Activated CD4-positive, alpha-beta T cell treated with anti-CD3 and anti-CD28 coated beads, Interleukin-2, Interleukin-6, amounts not matched to agents 100 ng/mL and 50 ng/mL, durations not matched to agents 16 hours and 8 hours (primary cell): ENCODE measurements at places on chromosomes 1 and 21.

GRCh38 chr1:98988904-98989555, 15.6 kb downstream of the PLPPR5 start:
- no peak for DNase-seq

GRCh38 chr1:41743366-41743765, 175.4 kb downstream of the HIVEP3 start:
- no peak for DNase-seq

DNA sequence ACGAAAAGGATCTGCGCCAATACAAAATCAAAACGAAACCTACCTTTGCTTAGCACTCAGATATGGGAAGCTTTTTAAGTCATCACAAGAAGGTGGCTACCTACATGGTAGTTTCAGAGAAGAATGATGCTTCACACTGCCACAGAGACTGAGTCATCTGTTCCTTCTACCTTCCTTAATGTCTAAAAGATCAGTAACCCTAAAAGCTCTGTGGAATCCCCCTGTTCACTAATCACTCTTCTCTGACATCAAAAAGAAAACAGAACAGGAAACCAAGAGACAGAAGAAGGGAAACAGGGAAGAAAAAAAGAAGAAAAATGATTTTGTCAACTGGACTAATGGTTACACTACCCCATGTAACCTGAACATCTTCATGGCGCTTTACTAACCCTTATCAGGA, 177.2 kb downstream of the SMYD3 start:
- peak; percentile 90 for DNase-seq

DNA sequence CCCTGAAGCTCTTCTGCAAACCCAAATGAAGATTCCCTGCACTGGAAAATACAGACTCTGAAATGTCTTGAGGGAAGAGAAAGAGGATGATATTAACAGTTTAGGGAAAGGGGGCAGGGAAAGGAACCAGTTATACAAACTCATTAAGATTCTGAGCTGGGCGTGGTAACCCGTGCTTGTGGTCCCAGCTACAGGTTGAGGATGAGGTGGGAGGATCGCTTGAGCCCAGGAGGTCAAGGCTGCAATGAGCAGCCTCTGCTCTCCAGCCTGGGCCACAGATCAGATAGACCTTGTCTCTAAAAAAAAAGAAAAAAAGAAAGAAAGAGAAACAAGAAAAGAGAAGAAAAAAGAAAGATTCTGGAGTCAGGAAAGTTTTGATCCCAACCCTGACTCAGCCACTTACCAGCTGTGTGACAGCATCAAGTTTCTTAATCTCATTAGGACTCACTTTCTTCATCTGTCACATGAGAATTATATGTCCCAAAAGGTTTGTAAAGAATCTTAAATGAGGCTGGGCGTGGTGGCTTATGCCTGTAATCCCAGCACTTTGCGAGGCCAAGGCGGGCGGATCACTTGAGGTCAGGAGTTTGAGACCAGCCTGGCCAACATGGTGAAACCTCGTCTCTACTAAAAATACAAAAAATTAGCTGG, 53.9 kb downstream of the OPTC start:
- DNase-seq: no peak

DNA sequence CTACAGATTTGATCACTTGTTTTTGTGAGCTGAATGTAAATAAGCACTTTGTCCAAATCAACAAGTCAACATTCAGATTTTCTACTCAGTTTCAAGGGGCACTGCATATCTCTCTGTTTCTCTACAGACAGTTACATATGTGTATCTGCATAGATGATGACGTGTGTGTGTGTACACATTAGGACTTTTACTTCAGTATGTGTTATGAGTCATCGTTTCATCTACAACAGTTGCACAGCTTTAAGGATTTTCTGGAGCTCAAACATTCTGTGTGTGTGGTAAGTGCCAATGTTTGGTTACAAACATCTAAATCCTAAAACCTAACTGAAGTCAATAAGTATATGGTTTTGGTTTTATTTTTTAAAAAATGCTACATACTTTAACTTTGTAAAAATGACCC, 494.5 kb upstream of the PBX1 start:
- DNase-seq: no peak

- no peak for DNase-seq
These were observed 102.8 kb downstream of the RHOU start for GRCh38 chr1:228837817-228838716.

DNA sequence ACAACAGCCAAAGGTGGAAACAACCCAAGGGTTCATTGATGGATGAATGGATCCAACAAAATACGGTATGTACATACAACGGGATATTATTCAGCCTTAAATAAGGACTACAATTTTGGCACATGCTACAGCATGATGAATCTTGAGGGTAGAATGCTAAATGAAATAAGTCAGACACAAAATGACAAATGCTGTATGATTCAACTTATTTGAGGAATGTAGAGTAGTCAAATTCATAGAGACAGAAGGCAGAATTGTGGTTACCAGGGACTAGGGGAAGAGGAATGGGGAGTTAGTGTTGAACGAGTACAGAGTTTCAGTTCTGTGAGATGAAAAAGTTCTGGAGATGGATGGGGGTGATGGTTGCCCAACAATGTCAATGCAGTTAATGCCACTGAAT, 118.0 kb upstream of the PAXBP1 start:
- DNase-seq: no peak

DNA sequence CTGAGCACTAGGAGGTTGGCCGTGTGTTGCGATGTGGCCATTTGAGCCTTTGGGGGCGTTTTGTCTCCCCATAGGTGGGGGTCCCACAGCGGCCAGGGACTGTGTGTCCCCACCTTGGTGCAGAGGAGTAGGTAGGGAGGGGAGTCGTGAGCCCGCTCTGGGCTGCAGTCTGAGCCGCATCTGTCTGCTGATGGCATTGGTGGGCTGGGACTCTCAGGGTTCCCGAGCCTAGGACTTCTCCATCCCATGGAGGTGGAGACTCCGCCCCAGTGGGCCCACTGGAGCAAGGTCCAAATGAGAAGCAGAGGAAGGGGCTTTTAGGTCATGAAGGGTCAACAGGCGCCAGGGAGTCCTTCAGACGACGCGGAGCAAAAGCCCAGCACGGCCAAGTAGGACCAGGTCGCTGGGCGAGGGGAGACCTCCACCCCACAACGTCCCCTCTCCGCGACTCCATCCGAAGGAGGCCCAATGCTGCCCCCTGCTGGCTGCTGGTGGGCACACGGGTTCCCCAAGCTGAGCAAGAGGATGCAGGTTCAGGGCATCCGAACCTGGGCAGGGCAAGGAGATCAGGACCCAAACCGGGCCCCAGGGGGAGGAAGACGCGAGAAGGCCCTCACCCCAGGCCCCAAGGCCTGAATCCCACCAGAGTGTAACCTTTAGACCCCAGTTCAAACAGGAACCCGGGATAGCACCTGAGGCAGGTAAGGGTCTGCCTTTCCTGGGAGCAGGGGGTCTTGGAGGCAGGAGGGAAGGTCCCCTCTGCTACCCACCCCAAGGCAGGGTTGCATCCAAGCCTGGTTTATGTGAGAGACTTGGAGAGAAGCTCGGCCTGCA, 14.9 kb downstream of the TTC34 start:
- peak; percentile 75 for DNase-seq

GRCh38 chr1:75430526-75430925, 180.4 kb downstream of the SLC44A5 start:
- DNase-seq: no peak

DNA sequence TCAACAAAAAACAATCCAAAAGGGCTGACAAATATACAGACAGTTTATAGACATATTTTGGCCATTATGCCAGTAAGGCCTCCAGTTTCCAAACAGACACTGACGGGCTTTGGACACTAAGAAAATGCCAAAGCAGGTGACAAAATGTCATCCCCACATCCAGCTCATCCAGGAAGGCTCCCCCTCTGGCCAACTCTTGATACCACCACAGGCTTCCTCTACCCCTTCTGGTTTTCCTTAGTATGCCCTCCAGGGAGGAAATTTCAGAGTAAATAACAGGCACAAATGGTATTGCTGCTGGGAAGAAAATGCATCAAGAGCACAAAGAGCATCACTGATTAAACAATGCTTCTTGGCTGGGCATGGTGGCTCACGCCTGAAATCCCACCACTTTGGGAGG, 225.3 kb downstream of the VAV3 start:
- DNase-seq: no peak

DNA sequence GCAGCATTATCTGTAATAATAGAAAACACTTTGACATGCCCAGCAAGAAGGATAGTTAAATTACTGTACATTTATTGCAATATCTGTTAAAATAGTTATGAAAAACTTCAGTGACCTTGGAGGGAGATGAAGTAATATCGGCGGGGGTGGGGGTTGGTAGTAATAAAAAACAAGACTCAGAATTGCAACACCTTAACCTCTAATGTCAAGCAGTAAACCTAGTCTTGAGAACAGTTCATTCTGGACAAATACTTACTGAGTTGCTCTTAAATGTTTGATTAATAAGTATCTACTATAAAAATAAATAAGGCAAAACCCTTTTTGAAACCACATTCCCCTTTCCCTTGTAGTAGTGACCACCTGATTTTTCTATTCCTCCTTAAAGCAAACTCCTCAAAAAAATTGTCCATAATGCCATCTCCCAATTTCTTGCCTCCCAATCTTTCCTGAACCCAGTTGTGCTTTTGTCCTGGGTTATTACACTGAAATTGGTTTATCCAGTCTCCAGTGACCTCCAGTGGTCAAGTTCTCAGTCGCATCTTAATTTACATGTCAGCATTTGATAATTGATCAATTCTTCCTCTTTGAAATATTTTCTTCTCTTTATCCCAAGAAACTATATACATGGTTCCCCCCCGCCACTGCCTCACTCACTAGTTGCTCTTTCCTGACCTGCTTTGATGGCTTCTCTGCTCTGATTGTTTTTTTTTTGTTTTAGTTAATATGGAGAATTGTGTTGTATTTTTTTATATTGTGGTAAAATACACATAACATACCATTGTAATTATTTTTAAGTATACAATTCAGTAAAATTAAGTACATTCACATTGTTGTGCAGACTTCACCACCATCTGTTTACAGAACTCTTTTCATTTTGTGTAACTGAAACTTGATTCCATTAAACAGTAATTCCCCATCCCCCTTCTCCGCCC, 36.8 kb downstream of the RAP1A start:
- DNase-seq: peak; percentile 23

DNA sequence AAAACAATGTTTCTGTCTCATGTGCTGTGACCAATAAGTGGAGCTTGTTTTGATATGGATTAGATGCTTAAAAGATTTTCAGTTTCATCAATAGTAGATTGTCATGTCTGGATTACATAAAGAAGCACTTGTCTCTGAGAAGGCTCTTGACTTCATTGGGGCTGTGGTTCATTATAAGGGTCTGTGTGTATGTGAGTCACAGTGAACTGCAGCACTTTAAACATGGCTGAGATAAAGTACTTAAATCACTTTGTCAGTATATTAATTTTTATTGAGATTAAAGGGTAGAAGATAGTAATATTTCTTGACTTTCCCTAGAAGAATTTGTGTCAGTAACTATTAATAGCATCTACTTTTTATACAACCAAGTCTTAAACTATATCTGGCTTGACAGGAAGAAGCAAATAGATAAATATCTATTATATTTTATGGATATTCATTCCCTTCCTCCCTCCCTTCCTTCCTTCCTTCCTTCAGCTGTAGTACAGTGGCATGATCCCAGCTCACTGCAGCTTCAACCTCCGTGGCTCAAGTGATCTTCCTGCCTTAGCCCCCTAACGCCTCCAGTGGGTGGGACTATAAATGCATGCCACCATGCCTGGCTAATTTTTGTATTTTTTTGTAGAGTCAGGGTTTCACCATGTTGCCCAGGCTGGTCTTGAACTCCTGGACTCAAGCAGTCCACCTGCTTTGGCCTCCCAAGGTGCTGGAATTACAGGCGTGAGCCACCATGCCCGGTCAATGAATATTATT, 48.8 kb downstream of the ZFYVE9 start:
- DNase-seq: no peak

DNA sequence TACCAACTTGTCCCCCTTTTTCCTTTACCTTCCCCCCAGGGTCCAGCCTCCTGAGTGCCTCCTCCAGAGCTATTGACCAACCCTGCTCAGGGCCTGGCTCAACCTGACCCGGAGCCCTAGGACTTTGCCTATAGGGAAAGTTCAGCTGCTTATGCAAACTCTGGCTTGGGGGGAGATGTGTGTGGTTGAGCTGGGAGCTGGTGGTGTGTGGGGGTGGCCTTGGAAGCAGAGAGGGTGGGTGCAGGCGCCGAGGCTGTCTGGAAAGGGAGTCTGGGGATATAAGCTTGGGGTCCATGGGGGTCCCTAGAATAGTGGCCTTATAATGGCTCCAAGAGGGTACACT, 14.1 kb downstream of the KCNQ4 start:
- no peak for DNase-seq

- DNase-seq: no peak
These were observed 70.6 kb upstream of the PUM1 start for GRCh38 chr1:31135973-31136600.

- DNase-seq: no peak
These were observed 42.7 kb downstream of the SGIP1 start for GRCh38 chr1:66576645-66577044.

GRCh38 chr1:198496216-198497143, 44.0 kb downstream of the ATP6V1G3 start:
- DNase-seq: no peak

DNA sequence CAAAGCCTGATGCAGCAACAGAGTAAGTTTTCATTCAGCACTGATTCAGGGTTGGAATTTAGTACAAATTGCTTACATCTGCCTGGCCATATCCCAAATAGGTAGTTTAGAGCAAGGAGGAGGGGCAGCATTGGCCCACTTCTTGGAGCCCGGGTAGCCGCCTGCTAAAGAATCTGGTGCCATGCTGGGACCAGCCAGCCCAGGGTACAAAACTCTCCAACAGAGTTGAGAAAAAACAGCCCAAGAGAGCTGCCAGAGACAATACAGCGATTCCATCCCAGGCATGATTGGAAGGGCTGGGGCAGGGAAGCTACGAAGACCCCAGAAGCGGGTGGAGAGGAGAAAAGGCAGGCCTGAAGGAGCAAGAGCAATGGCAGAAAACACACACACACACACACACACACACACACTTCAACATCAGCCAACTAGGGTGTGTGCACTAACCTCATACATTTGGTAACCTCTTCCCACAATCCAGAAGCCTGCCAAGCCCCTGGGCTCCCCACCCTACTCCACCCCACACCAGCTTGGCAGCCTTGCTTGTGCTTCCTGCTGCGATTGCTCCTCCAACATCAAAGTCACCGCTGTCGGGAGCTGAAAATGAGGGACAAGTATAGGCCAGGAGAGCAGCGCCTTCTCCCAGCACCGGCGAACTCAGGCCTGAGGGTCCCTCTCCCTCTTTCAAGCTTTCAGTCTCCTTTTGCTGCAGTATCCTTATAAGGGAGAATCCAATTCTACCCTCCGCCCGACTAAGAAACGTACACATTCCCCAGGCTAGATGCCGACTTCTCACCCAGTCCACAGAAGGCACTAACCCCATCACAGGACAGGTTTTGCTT, 1.2 kb downstream of the PIK3C2B start:
- peak; percentile 26 for DNase-seq

GRCh38 chr1:9382643-9383491, 90.2 kb downstream of the SPSB1 start:
- DNase-seq: no peak

DNA sequence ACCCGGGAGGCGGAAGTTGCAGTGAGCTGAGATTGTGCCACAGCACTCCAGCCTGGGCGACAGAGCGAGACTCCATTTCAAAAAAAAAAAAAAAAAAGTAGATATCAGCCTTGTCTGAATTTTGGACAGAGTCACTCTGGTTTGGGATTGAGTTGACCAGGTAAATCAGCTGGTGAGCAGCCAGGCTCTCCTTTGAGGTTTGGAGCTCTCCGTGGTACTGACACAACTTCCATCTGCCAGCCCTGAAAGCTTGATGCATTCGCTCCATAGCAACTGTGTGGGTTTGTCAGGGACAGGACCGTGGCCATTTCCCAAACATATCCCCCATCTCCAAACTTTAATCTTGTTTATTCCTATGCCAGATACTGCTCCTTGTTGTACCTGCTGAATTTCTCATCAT, 155.2 kb downstream of the DMRTA2 start:
- DNase-seq: peak; percentile 13
